ENCODE measurements at places on chromosomes 3 and 15. TPM values are rescaled to one million over a fixed set of nuclear protein-coding genes. Genes with fewer than 3 reads are reported as not detected.

GRIP2 gene
- total RNA-seq: not detected

CISH gene
- total RNA-seq: 2.7 TPM

TGM4 gene
- 0.63 TPM for total RNA-seq

DNA sequence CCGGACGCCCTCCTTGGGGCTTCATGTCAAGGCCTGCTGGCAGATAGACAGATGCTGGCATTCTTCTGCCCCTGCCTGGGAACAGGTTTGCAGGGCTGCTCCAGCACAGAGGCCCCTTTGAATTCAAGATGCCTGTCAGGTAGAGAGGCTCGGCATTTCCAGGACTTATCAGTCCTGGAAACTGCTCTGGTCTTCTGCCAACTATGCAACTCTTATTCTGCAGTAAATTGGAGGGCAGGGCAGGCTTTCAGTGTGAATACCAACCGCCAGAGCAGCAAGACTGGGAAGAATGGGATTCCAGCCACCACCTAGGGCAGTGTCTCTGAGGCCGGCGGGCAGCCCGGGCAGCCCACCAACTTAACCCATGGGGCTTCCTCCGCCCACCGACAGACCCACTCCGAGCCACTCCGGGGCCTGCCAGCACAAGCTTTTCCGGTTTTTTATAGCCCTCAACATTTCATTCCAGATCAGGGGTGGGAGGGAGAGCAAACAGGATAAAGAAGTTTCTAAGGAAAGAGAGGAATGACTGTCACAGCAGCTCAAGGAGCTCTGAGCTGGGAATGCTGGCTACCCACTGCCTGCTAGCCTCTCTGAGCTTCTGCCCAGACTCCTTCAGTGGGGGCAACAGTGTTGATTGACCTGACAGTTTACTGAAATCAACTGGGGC is 140.9 kb downstream of the NTRK3 start:
- H3K27me3 ChIP-seq: 0 out of 2 replicates have a peak, but pooled peaks cover 6% of the 10 kb centered on the region
- H3K4me1 ChIP-seq: no peaks in the 10 kb centered on the region
- no peak for DNase-seq
- H3K36me3 ChIP-seq: no peaks in the 10 kb centered on the region

- DNase-seq: no peak
- no peaks in the 10 kb centered on the region for H3K4me1 ChIP-seq
- H3K27me3 ChIP-seq: no peaks in the 10 kb centered on the region
- H3K27ac ChIP-seq: no peak overlapping the region
Observed at GRCh38 chr3:27666272-27666671, 55.9 kb downstream of the EOMES start.

DNA sequence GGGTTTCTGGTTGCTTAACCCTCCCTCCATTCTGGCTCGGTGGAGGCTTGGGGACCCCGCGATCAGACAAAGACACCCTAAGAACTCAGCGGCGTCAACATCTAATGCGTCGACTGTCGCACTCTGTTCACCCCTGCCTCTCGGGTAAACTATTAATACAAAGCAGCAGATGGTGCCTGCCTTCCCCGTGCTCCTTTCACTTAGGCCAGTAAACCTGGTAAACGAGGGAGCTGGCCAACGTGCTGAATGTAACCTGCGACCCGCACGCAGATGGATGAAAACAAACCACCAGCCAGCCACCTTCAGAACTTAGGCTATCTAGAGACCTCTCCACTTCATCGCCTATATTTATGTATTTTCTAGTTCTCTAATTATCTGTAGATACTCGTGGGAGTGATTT is 848 bp upstream of the CADPS start:
- no peak overlapping the region for H3K27ac ChIP-seq
- H3K36me3 ChIP-seq: no peaks in the 10 kb centered on the region
- H3K27me3 ChIP-seq: no peaks in the 10 kb centered on the region
- no peaks in the 10 kb centered on the region for H3K4me1 ChIP-seq

DNA sequence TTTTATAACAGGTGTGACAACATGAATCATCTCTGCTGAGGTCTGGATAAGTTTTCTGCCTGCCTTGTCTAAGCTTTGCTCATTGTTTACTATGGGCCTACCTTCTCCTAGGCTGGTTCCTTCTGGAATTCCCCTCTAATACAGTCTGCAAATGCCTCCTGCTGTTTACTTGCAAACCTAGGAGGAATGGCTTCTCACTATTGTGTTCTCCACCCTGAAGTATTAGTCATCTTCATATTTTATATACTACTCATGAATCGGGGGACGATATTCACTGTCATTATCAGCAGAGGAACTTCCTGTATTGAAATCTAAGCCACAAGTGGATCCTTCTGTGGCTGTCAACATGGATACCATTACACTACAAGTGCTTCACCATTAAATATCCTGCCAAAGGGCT is 154.8 kb downstream of the PLCL2 start:
- H3K36me3 ChIP-seq: peaks cover 7% of the 10 kb centered on the region
- H3K27ac ChIP-seq: peak overlapping the region; percentile 90
- no peak overlapping the region for H3K4me3 ChIP-seq
- no peaks in the 10 kb centered on the region for H3K27me3 ChIP-seq

DNA sequence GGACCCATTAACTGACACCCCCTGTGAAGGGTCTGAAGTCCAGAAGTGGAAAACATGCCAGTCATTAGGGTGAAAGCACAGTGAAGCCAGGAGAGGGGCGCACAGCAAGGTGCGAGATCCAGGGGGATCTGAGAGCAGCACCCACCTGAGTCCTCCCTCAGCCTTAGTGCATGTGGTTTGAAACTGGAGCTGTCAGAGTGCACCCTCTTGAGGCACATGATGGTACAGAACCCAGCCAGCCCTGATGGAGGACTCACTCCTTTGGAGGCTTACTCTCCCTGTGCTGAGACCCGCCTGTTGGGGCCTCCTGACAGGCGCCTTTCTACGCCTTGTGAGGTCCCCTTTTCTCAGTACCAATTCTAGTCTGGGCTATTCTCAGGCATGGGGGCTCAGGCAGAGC is 77.8 kb downstream of the IL20RB start:
- H3K27ac ChIP-seq: no peak overlapping the region
- H3K27me3 ChIP-seq: no peaks in the 10 kb centered on the region
- H3K36me3 ChIP-seq: no peaks in the 10 kb centered on the region
- no peak for DNase-seq

DNA sequence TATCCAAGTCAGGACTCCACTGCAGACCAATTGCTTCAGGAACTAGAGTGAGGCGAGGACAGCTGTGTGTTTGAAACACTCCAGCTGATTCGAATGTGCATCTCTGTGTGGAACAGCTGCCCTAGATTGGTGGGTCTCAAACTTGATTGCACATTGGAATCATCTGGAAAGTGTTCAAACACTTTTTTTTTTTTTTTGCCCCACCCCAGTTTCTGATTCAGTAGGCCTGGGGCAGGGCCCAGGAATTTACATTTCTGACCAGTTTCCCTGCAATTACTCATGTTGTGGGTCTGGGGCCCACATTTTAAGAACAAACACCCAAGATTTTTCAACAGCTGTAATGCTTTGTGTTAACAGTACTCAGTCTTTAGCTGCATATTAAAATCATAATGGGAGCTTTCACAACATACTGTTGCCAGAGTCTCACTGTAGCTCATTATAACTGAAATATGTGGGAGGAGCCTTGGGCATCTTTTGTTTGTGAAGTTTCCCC is 156.6 kb downstream of the NR1D2 start:
- DNase-seq: peak; percentile 1
- no peak overlapping the region for H3K27ac ChIP-seq
- no peaks in the 10 kb centered on the region for H3K4me1 ChIP-seq
- no peak overlapping the region for H3K4me3 ChIP-seq

GRCh38 chr3:139933766-139934165 is 1.2 kb upstream of the CLSTN2 start:
- no peak overlapping the region for H3K27ac ChIP-seq
- no peaks in the 10 kb centered on the region for H3K27me3 ChIP-seq

DNA sequence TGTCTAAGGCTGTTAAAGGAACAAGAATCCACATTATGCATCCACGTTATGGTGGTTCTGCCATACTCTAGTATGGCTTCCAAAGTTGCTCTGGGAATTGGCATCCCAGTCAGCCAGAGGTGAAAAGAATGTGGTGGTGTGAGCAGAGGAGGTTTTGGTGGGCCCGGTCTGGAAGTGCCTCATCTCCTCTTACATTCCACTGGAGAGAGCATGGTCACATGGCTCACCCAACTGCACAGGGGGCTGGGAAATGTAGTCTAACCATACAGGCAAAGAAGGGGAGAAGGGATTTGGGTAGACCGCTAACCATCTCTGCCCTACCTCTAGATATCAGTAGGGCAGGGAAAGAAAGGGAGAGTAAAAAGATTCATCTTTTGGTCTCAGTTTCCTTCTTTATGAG is 3.2 kb upstream of the HEG1 start:
- H3K4me1 ChIP-seq: peaks cover 66% of the 10 kb centered on the region
- H3K27me3 ChIP-seq: no peaks in the 10 kb centered on the region
- no peak overlapping the region for H3K4me3 ChIP-seq
- DNase-seq: no peak
- H3K36me3 ChIP-seq: no peaks in the 10 kb centered on the region
- no peak overlapping the region for H3K27ac ChIP-seq

- no peak overlapping the region for H3K4me3 ChIP-seq
- DNase-seq: no peak
- no peaks in the 10 kb centered on the region for H3K4me1 ChIP-seq
- H3K27me3 ChIP-seq: peaks cover 33% of the 10 kb centered on the region
- no peaks in the 10 kb centered on the region for H3K36me3 ChIP-seq
- H3K27ac ChIP-seq: no peak overlapping the region
Observed at GRCh38 chr15:81253846-81254245, 57.2 kb downstream of the IL16 start.

DNA sequence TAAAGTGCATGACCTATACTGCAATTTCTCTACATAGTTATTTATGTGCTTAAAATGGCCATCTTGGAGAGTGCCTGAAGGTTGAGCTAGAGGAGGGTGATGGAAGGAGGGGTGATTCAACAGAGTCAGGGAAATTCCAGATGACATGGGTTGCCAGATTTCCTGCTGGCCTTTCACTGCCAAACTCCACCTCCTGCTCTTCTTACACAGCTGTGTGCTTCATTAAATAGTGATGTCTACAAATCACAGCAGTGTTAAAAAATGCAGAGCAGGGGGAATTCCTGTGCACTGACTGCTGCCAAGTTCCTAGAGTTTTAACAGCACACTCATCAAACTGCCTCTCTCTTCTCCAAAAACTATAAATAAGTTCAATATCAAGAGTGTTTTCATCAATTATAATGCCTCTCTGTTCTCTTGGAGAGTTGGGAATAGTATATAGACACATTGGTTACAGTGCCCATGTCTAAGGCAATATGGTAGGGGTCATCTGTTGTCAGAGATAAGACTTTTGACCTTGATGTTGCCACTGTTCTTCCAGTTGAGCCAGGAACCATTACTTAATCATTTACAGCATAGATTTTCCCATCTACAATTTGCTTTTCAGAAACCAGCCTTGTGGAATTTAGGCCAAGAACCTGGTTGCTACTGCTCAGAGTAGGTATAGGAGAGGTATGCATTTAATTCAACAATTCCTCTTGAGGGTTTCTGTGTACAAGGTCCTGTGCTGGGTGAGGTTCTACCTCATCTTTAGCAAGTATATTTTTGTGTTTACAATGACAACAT is 79.6 kb downstream of the TP63 start:
- H3K36me3 ChIP-seq: no peaks in the 10 kb centered on the region
- no peak overlapping the region for H3K4me3 ChIP-seq
- peaks cover 24% of the 10 kb centered on the region for H3K4me1 ChIP-seq
- DNase-seq: peak; percentile 68
- H3K27me3 ChIP-seq: no peaks in the 10 kb centered on the region

- no peak for DNase-seq
- no peaks in the 10 kb centered on the region for H3K36me3 ChIP-seq
- H3K4me1 ChIP-seq: no peaks in the 10 kb centered on the region
- no peak overlapping the region for H3K27ac ChIP-seq
- no peak overlapping the region for H3K4me3 ChIP-seq
Observed at GRCh38 chr3:101495552-101495951, 17.5 kb downstream of the SENP7 start.

DNA sequence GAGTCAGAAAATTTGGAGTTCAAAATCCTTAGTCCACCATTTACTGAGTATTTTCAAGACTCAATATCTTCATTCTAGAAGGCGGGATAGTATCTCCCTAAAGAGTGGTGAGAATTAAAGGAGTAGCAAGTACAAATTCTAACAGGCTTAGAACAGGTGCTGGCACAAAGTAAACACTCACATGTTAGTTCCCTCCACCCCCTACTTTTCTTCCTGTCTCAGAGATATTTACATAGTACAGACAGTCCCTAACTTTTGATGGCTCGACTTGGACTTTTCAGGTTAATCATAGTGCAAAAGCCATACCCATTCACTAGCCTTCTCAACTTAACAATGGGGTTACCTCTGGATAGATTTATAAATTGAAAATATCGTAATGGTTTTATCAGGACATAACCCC is 476.2 kb upstream of the RASGRP1 start:
- no peaks in the 10 kb centered on the region for H3K27me3 ChIP-seq
- H3K36me3 ChIP-seq: no peaks in the 10 kb centered on the region
- no peak overlapping the region for H3K27ac ChIP-seq
- no peaks in the 10 kb centered on the region for H3K4me1 ChIP-seq

DNA sequence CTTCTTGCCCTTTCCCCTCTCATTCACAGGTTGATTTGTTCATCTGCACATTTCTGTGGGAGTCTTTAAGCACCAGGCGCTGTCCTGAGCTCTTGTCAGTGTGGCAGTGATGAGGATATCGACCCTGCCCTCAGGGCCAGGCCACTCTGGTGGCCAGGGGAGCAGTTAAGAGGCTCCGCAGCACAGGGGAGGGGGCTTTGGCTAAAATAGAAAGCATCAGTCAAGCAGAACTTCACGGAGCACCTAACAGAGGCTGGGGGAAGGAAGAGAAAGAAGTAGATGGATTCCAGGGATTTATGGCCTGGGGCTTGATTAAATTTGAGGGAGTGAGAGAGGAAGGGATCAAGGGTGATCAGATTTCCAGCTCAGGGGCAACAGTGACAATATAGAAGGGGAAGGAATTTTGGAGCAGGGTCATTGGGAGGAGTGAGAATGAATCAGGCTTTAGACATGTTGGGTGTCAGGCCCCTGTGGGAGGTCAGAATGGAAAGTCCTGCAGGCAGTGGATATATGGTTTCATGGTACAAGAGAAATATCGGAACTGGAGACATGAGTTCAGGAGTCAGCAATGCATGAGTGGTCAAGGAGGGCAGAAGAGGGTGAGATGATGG is 73.0 kb upstream of the GLCE start:
- H3K27me3 ChIP-seq: no peaks in the 10 kb centered on the region
- no peak overlapping the region for H3K4me3 ChIP-seq
- H3K36me3 ChIP-seq: no peaks in the 10 kb centered on the region
- peak; percentile 76 for DNase-seq

GRCh38 chr15:78147566-78147965 is 1.6 kb upstream of the IDH3A start:
- no peaks in the 10 kb centered on the region for H3K36me3 ChIP-seq
- H3K27me3 ChIP-seq: no peaks in the 10 kb centered on the region
- no peak overlapping the region for H3K4me3 ChIP-seq
- no peak for DNase-seq
